CD8-positive, alpha-beta T cell (primary cell): ENCODE measurements at places on chromosomes 7 and 10.

DNA sequence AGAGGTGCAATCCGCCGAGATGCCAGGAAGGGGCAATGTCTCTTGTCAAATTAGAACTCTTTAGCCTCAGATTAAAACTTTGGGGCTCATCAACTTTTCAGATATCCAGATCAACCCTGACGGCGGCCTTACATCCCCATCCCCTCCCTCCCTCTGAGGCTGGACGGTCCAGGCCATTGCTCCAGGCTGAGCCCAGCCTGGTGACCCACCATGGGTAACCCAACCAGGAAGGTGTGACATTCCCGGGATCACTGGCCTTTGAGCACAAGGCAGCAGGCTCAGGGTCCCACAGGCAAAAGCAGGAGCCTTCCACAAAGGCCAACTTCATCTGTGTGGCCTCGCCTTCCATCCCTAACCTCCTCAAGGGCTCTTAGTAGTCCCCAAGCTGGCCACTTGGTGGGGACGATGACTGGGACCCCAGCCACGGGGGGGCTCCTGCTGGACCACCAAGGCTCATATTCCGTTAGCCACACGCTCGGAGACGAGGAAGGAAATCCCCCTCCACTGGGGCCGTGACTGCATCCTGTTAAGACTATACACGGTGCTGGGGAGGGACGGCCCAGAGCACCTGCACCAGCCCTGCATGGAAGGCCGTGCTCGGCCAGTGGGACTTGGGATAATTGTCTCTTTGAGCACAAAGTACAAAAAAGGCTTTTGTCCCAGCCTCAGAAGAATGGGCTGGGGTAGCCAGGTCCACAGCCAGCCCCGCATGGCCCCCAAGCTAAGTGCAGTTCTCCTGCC is 62.8 kb downstream of the ZRANB1 start:
- DNase-seq: no peak

DNA sequence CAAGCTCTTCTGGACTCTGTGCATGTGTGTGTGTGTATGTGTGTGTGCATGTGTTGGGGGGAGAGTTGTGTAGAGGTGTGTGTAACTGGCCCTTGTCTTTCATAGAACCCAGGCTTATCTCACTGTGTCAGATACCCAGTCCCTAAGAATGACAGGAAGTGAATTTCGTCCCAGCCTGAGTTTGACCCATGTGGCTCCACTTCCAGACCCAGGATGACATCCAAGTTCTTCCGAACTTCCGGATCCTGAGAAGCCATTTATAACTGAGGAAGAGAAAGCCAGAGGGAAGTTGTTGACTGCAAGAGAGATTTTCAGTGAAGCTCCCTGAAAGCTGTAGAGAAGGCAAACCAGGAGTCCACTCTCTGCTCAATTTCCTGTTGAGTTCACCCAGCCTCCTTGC is 53.2 kb downstream of the ADRB1 start:
- DNase-seq: no peak

DNA sequence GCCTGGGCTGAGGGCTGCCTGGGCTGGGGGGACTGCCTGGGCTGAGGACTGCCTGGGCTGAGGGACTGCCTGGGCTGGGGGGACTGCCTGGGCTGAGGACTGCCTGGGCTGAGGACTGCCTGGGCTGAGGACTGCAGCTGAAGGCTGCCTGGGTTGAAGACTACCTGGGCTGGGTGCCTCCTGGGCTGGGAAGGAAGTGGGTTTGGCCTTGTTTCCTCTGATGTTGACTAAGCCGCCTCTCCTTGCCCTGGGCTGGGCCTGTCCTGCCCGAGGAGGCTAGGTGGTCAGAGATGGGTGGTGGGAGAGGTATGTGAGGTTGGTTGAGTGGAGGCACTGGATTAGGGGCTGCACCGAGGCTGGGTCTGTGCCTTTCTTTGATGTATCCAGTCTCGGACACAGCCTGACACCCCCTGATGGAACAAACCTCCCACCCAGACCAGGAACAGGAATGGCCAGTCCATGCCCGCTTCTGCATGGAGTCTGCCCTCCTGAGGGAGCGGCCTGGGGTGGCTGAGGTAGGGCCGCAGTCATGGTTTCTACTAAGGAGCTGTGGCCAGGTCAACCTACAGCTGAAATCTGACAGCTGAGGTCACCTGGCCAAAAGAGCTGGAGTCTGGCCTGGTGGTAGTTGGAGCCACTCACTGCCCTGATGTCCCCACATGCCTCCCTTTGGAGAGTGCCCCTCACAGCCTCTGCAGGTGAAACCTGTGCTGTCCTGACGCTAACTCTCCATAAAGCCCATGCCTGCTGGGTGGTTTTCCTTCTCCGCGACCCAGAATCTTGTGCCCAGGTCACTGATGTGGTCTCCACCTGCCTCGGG is 22.3 kb downstream of the SCART1 start:
- no peak for DNase-seq

GRCh38 chr10:14822879-14823755 is 14.7 kb downstream of the CDNF start:
- DNase-seq: peak; percentile 10

- DNase-seq: no peak
Measured at GRCh38 chr7:41244246-41244645, 458.6 kb downstream of the INHBA start.

DNA sequence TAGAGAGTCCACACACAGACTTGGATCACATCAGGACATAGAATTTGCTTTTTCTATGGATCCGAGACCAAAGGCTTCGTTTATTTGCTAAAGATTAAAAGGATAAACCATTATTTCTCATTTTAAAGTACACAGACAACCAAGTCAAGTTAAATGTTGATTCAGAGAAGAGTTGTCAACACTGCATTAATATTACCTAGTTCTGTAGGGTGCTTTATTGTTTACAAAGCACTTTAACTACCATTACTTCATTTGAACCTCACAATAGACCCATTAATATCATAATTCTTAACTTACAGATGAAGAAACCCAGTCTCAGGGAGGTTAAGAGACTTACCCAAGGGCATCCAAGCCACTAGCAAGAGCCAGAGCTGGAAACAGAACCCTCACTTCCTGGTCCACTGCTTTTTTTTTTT is 43.2 kb upstream of the GSAP start:
- DNase-seq: no peak

- no peak for DNase-seq
Measured at GRCh38 chr7:123193235-123193634, 6.5 kb downstream of the SLC13A1 start.

DNA sequence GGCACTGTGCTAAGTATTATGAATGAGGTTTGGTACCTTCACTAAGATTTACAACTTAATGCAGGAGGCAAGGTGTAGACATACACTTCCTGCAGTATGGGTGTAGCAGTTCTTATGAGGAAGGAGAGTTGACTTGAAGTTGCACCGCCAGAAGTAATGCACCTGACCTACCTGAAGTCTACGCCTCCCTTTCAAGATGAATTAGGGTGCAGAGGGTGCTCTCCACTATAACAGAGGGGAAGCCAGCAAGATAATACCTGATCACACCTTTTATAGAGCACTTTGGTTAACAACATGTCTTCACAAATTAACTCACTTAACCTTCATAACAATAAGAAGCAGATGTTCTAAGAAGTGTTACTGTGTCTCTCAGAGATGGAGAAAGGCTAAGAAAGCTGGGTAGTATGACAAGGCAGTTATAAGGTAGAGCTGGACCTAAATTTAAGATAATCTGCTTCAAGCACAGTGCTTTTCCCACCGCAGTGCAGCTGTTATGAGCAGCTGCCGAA is 552 bp upstream of the RAB18 start:
- no peak for DNase-seq

- no peak for DNase-seq
Measured at GRCh38 chr10:23988006-23988405, 220.9 kb upstream of the KIAA1217 start.

DNA sequence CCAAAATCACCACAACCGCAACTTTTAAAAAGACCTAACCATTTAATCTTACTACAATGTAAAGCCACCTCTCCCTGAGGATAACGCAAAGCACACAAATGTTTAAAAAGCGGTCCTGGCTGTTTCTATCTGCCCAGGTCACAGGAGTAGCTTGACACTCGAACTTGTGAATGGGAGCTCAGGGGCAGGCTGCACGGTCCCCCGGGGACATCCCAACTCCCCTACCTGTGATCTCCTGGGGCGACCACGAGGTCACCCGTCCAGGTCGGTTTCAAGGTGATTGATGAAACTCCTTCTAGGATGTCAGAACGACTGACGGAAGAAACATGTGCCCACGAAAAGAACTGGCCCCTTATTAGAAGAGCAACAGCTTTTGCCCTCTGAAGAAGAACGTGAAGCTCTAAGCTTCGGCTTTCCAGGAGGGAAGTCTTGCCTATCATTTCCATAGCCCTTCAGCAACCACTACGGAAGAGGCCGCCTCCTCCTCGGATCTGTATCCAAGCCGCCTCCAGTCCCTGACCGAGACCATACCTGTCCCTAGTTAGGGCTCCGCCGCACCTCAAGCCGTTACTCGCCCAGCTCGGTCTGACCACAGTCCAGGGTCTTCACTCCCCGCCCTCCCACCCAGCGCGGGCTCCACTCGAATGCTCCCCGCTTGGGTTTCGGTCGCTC is 459 bp downstream of the CYCS start:
- no peak for DNase-seq

- no peak for DNase-seq
Measured at GRCh38 chr10:110487411-110488331, 10.0 kb upstream of the DUSP5 start.

GRCh38 chr10:62264702-62265436 is 3.8 kb downstream of the RTKN2 start:
- DNase-seq: no peak

DNA sequence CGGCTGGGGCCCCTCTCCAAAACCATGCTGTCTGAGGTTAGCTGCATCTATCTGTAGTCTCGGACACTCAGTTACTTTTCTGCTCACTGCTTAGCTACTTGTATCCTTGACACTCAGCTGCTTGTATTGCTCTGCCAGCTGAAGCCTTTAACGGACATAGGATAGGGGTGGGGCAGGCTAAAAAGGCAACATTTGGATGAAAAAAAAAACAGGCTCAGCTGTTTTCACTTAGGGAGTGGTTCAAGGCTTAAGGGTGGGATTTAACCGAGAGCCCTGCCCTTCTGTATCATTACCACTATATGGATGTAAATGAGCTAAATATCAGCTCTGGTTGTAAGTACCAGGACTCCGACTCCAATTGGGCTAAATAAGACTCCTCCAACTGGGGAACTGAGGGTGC is 28.6 kb downstream of the LSMEM1 start:
- no peak for DNase-seq

DNA sequence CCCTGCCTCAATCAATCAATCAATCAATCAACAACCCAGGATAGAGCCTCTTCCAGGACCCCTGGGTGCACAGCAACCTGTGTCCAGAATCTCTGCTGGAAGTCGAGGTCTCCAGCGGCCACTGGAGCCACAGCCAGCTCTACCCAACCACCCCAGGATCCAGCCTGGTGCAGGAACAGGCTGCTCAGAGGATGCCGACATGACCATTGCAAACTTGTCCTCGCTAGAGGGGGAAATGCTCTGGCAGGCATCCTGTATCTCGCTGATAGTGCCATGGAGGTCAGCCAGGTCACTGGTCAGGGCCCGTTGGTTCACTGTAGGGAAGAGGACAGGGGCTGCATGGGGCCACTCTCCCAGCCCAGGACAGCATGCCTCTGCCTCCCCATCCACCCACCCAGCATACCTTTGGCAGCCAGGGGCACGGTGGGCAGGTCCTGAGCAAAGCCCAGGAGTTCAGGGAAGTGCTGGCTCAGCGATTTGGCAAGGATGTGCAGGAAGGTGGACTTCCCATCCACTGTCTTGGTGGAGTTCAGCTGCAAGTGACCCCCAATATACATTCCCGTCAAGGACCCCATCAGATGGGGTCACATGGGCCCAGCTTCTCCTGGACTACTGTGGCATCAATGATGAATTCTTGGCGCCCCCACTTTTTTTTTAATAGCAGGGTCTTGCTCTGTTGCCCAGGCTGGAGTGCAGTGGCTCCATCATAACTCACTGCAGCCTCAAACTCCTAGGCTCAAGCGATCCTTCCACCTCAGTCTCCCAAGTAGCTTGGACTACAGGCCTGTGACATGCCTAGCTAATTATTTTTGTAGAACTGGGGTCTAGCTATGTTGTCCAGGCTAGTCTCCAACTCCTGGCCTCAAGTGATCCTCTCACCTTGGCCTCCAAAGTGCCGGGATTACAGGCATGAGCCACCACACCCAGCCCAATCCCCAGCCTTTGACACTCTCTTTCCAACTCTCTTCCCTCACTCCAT is 49.4 kb downstream of the GRID2IP start:
- DNase-seq: no peak

DNA sequence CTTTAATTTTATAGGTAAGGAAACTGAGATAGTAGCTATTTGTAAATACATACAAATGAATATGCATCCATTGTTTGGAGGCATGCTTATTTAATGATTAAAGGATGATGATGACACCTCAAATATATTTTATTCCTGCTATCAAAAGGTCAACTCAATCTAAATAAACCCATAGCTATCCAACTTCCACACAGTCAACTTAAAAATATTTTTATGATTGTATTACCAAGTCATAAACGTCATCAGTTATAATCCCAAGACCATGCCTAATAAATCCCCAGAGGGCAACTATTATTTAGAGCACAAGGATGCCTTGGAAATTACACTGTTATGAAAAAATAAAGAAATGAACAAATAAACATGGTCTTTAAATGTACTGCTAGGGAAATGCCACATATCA is 102.1 kb downstream of the MPP7 start:
- no peak for DNase-seq
